Stimulated activated CD4-positive, alpha-beta T cell treated with anti-CD3 and anti-CD28 coated beads, Interleukin-1b, Interleukin-23, amount 100 ng/mL, for 24 hours (primary cell): ENCODE measurements at places on chromosomes 1 and 21.

DNA sequence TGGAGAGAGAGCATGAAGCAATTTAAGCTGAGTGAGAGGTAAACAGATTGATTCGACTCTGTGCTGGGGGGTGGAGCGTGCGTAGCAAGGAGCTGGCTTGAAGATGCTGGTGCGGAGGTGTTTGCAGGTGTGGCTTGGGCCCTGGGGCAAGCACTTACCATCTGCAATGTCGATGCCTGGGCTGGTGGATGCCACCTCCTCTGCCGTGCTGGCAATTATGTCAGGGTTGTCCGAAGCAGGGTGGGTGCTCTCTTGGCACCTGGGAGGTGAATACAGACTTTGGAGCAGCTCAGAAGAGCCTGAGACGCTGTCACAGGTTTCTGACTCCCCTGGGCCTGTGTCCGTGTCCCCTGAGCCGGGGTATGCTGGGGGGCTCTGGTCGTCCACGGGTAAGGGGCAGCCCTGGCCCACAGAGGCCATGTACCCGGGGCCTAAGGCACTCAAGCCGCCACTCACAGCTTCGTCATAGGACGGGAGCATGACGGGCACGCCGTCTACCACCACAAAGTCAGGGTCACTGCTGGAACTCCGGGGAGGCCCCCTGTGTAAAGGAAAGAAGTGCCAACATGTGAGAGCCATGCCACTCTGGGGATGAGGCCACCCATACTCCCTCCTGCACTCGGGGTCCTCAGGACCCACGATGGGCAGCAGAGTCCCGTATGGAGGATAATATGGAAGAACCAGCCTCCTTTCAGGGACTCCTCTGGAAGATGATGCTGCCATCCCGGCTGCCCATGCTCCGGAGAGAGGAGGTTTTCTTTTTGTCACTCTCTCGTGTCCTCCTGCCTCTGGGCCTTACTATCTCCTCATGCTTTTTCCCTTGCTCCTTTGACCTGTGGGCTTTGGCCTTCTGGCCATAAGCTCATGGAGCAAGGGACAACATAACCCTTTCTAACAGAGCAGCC, 80.3 kb upstream of the TLR5 start:
- DNase-seq, result no peak

DNA sequence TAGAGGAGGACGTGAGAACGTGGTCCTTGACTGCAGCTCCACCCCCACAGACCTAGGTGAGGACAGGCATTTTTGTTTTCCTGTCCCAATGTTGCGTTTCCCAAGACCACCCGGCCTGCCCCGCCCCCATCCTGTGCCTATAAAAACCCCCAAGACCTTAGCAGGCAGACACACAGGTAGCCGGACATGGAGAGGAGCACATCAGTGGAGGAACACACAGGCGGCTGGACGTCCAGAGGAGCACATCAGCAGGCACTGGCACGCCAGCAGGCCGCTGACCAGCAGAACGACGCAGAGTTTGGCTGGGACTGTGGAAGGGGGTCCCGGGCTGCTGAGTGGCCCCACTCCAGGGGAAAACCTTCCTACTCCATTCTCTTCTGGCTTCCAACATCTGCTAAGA, 12.7 kb upstream of the HMGCL start:
- no peak for DNase-seq

DNA sequence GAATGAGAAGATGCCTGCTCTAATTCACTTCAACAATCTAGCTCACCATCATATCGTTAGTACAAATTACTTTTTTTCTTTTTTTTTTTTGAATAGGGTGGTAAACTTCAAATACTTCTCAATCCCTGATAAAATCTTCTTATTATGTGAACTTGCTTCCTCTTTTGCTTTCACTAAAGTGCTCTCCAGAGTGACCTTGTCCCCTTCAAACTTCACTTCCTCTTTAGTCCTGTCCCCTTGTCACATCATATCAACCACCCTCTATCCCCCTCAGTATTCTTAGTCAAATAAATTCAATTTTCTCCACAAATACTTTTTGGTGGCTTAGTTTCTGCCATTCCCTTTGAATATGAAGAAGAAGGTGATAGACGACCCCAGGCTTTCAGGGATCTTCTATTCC, 124.9 kb upstream of the PLXNA2 start:
- DNase-seq, result no peak

- DNase-seq, result no peak
Measured at GRCh38 chr1:30444850-30445249, 278.5 kb downstream of the MATN1 start.

GRCh38 chr1:50542362-50542761, 119.1 kb upstream of the DMRTA2 start:
- no peak for DNase-seq

DNA sequence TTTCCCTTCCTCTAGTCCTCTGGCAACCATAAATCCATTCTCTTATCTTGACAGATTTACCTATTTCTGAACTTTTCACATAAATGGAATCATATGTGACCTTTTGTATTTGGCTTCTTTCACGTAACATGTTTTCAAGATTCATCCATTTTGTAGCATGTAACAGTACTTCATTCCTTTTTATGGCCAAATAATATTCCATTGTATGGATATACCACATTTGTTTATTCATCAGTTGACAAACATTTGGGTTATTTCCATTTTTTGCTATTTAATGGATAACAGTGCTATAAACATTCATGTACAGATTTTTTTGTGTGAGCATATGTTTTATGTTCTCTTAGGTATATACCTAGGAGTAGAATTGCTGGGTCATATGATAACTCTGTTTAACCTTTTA, 54.0 kb downstream of the RPAP2 start:
- DNase-seq, result no peak

GRCh38 chr1:13483946-13484345, 29.9 kb downstream of the LRRC38 start:
- DNase-seq, result no peak
